ENCODE measurements at places on chromosomes 5 and 9.

- DNase-seq, result no peak
Observed at GRCh38 chr5:82748688-82749460, 328.3 kb downstream of the TMEM167A start.

DNA sequence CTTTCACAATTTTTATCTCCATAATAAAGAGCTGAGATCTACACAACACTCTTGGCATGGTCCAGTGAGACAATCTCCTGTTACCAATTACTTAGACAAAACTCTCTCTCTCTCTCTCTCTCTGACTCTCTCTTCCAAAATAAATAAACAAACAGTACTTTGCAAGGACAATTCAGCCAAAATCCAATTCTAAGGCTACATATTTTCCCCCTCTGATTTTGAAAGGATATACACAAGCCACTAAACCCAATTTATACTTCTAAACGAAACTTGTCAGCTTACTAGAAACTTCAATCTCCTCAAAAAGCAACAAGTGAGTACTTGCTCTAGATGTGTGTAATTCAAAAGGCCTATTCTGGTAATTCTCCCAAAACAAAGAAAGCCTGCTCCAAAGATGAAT, 26.3 kb upstream of the TNPO1 start:
- DNase-seq, result no peak

DNA sequence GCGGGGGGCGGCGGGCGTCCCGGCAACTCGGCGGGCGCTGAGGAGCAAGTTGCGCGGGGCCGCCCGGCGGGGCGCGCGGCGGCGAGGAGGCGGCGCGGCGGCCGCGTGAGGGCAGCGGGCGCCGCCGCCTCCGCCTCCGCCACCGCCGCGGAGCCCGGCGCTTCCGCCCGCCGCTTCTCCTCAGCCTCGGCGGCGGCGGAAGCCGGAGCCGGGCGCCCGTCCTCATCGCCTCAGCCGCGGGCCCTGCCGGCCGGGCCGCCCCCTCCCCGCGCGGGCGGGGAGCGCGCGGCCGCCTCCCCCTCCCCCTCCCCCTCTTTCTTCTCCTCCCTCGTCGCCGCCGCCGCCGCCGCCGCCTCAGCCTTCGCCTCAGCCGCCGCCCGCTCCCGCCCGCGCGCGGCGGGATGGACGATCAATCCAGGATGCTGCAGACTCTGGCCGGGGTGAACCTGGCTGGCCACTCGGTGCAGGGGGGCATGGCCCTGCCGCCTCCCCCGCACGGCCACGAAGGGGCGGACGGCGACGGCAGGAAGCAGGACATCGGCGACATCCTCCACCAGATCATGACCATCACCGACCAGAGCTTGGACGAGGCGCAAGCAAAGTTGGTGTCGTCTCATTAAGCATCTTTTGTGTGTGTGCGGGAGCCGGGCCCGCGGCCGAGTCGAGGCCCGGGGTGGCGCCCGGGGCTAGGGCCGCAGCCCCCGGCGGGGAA, at the start of gene PBX3:
TSS of gene PBX3 (plus strand) at position 321 of the 712 bp plus-strand sequence.
- no peak for DNase-seq

DNA sequence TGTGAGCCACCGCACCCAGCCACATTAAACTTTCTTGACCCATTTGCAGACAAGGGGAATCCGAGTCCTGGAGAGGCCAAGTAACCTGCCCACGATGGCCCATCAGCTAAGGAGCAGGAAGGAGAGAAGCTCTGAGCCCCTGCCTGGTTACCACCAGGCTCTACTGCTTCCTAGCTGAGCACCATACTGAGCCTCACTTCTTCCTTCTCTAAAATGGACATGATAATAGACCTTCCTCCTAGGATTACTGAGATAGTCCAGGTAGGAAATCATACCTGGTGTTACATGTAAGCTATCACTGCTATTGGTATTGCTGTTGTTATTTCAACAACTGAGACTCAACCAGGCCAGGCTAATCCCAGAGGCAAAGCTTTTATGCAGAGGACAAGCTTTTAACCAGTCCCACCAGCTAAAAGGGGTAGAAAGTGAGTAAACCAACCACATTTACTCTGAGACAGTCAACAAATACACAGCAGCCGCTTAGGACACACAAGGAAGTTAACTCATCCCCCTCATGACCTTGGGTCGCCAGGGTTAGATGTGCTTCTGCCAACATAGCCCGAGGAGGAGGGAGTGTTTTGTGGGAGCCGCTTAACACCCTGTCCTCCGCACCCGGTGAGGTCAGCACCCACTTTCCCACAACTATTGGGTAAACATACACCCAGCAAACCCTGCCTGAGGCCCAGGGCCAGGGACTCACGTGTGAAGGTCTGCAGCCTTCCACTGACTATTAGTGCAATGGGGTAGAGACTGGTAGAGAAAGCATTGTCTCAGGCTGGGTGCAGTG, 20.6 kb upstream of the PTGES start:
- DNase-seq, result no peak

DNA sequence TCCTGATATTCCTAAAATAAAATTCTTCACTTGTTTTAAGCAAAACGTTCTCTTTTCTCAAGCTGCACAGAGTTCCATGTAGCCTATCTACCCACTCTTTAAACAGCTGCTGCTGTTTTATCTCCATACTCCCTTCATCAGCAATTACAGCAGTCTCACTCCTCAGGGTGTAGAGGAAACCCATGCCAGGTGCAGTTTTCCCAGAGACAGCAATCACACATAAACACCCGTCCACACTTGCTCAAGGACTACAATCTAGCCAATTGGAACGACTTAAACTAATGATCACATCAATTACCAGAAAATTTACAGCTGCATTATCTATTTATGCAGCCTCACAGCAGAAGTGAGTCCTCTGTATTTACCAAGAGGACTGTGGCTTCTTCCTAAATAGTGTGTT, 141.7 kb downstream of the HTR1A start:
- DNase-seq, result no peak

GRCh38 chr5:40446910-40447309, 232.8 kb upstream of the PTGER4 start:
- no peak for DNase-seq

GRCh38 chr5:7745882-7746610, 104.9 kb downstream of the CFAP90 start:
- peak; percentile 13 for DNase-seq

- no peak for DNase-seq
Observed at GRCh38 chr5:96975656-96976055, 39.8 kb downstream of the LNPEP start.

DNA sequence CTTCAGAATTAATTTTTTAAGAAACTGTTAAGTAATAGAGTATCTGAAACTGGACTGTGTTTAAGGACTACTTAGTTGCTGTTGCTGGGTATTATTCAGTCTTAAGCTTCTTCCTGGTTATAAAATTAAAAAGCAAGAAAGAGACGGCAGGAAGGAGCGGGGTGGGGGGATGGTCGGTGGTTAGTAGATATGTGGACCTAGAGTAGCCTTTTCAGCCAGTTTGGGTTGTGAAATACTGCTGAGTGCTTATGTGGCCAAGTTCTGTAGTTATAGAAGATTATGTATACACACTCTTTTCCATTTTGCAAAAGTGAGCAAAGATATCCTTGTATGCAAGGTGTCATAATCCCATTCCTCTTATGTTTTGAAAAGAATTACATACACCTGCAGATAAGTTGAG, 28.5 kb downstream of the TRIO start:
- DNase-seq, result no peak

DNA sequence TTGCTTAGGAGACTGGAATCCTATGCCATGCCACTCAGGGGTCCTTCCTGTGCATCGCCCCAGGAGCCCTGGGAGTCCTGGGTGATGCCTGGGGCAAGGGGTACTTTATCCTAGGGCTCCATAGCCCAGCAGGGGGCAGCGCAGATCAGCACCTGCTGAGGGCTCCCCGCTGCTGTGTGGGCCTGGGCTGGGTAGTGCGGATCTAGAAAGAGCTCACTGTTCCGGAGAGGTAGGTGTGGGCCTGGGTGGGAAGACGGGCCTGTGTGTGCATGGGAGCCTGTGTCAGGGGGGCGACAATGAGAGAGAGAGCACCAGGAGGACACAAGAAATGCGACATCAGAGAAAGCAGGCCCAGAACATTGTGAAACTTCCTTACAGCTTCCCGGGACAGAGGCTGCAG, 11.4 kb upstream of the DAB2IP start:
- DNase-seq, result no peak

Data from left renal cortex interstitium (tissue), 4 donors.